NCI-H446 (cell line): ENCODE measurements at places on chromosomes 2 and 18.

DNA sequence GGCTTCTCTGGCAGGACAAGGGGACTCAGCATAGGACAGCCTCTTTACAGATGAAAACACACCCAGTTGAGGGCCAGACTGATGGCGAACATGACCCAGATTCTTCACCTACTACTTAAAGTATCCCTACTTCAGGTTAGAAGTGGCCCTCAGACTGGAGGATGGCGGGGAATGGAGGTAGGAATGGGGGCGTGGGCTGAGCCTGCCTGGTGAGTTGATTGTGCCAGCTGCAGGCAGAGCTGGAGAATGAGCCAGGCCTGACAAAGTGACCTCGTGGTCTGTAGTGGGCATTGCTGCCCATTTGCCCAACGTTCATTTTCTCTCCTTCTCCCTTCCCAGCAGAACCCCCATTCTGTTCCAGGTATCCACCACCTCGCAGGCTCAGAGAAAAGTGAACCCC, 186.1 kb downstream of the KLHL29 start:
- DNase-seq = no peak

- no peak for DNase-seq
Observed at GRCh38 chr2:233944269-233944668, 27.1 kb downstream of the TRPM8 start.

GRCh38 chr2:233501198-233502076, 65.1 kb downstream of the USP40 start:
- peak; percentile 33 for DNase-seq

GRCh38 chr18:67582488-67582887, 66.0 kb upstream of the DSEL start:
- DNase-seq = no peak

DNA sequence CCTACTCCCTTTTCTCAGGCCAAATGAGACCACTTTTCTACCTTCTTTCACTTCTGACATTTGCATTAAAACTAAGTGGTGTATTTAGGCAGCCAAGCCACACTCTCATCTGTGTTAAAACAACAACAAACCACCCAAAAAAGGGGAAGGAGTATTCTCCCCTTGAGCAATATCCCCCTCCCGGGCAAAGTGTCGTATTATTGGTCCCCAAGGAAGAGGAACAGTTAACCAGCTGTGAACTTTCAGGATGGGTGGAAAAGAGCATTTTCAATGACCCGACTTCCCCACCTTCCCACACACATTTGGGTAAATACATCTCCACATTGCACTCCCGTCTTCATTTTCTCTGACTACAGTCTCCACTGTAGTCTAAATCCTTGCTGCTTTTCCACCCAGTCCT, 44.3 kb downstream of the FEZ2 start:
- DNase-seq = no peak

DNA sequence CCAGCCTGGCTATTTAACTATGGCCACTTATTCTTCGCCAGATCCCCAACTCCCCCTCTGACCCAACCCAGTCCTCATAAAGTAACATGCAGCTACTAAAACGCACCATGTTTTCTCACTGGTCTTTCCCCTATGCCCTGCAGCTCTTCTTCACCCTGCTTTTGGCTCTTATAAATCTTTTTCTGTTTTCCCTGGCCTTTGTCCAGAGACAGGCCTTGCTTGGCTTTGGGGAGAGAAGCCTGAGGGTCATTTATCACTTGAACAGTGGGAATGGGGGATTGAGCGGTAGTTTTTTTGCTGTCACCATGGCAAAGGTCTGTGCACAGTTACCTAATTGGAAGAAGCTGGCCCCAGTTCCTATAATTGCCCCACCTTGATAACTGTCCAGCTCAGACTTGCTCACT, 202.9 kb upstream of the NT5C1B start:
- peak; percentile 2 for DNase-seq

- DNase-seq = no peak
Observed at GRCh38 chr2:37489536-37489935, 145.1 kb downstream of the QPCT start.

DNA sequence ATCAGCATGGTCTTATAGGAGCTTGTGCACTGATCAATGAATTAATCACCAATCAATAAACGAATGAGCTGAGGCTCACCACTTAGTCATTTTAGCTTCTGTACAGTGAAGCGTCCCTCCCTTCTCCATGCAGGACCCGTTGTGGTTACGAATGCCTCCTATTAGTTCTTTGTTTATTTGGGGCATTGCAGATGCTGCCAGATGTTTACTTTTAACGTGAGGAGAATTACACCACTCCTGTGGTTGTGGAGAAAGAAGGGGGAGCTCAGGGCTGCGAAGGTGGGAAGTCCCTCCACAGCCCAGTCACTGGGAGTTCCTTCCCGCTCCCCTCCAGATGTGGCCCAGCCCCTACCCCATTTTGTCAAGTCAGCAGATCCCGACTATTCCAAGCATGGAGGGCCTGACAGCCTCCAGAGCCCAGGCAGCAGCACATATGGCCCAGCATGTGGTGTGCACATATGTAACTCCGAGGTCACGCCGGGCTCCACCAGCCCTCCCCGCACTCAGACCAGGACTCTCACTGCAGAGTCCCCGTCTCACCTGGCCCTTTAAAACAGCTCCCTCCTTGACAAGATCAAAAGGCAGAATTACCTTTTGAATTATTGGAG, 20.9 kb downstream of the PKDCC start:
- no peak for DNase-seq

DNA sequence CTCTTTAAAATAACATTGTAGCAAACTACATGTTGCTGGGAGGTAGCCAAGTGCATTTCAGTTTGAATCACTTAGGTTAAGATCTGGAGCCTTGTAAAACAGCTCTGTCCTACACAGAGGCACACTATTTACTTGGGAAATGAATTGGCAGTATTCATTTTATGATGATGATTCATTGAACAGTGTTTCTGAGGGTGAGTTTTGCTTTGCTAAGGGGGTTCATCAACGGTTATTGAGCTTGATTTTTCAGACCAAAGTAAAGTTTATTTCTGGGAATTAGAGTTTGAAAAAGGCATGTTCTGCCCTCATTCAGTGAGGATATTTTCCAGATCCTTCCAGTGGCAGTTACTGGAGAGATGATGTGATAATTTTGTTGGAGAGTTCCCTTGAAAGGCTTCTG, 55.6 kb downstream of the CCDC85A start:
- no peak for DNase-seq

DNA sequence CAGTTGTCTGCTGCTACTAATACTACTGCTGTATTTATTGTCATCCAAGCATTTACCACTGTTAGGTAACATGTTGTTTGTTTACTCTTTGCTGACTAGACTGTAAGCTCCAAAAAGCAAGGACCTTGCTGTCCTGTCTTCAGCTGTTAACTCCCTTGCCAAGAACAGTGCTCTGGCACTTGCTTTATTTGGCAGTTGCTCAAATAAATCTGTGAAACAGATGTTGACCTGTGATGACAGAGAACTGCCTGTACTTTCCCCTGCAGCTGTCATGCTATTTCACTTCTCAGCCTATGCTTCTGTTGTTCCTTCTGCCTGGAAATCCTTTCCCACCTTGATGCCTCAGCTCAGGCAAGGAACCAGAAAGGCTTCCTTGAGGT, 181.2 kb downstream of the ATAD2B start:
- peak; percentile 77 for DNase-seq

- DNase-seq = no peak
Observed at GRCh38 chr2:46647041-46647440, 167.7 kb downstream of the TMEM247 start.

- DNase-seq = no peak
Observed at GRCh38 chr2:39743269-39743776, 35.7 kb downstream of the THUMPD2 start.

GRCh38 chr2:197960786-197961185, 156.4 kb downstream of the PLCL1 start:
- DNase-seq = peak; percentile 3

DNA sequence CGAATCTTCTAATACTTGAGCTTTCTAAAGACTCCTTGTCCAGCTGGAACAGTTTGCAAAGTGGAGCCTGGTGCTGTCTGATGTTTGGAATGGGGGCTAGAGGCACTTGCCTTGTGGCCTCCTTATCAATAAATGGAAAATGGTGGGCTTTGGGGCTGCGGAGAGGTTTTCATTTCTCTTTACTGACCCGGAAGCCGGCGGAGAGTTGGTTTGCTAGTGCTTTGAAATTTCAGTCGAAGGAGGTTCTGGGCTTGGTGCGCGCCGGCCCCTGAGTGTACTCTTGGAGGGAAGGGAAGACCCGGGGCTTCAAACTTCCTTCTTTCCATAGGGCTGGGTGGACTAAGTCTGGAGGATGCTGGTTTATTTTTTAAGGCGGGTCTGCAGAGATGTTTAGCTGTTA, 714 bp downstream of the RPIA start:
- no peak for DNase-seq
